ENCODE measurements at places on chromosomes 6 and 20.
A peak's percentile ranks its signal among the peaks of the same experiment; 100 is the strongest.

- H3K4me1 ChIP-seq = peaks cover 5% of the 10 kb centered on the region
- H3K4me3 ChIP-seq = no peak overlapping the region
- H3K27me3 ChIP-seq = no peaks in the 10 kb centered on the region
- H3K36me3 ChIP-seq = no peaks in the 10 kb centered on the region
- H3K27ac ChIP-seq = no peak overlapping the region
- DNase-seq = no peak
These were observed 81.6 kb upstream of the MLN start for GRCh38 chr6:33885132-33886057.

DNA sequence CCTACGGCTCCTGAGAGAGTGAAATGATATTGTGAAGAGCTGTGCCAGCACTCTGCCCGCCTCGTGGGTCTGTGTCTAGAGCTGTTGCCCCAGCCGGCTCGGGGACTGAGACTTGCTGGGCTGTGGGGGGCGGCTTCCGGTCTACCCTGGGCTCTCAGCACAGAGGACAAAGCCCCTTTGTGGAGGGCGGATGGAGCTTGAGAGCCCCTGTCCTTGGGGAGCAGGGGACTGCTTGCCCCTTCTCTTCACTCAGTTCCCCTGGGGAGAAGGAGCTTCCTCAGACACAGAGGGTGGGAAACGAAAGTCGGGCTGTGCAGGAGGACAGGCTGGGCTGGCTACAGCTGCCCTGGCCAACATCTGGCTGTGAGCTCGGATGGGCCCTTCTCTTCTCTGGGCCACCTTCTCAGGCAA lies 11.0 kb downstream of the SRC start:
- peak overlapping the region; percentile 33 for H3K27ac ChIP-seq
- no peak overlapping the region for H3K4me3 ChIP-seq
- H3K36me3 ChIP-seq = peaks cover 9% of the 10 kb centered on the region
- no peak for DNase-seq

DNA sequence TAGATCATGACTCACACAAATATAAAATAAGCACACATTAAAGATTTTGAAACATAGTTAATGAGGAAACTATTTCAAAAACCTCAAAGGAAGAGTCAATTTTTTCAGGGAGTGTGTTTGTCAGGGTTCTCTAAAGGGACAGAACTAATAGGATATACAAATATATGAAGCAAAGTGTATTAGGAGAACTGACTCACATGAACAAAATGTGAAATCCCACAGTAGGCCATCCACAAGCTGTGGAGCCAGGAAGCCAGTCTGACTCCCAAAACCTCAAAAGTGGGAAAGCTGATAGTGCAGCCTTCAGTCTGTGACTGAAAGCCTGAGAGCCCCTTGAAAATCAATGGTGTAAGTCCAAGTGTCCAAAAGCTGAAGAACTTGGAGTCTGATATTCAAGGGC lies 898.0 kb upstream of the EYS start:
- no peaks in the 10 kb centered on the region for H3K27me3 ChIP-seq
- no peak overlapping the region for H3K4me3 ChIP-seq
- no peaks in the 10 kb centered on the region for H3K36me3 ChIP-seq
- H3K27ac ChIP-seq = no peak overlapping the region

DNA sequence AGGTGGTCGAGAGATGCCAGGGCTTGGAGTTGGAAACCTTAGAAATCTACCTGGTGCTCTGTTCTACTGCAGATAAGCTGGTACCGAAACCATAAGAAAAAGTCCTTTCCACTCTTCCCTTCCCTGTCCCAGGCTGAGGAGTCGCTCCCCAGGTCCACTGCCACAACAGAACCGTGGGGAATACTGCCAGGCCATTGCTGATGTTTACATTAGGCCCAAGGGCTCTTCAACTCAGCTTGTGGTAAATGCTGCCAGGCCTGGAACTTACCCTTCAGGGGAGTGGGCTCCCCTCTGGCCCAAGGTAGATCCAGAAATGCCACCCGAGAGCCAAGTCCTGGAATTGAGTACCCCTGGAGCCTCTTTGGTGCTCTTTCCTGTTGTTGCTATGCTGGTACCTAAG lies 388.4 kb downstream of the ESR1 start:
- no peak overlapping the region for H3K27ac ChIP-seq
- H3K4me3 ChIP-seq = no peak overlapping the region
- no peak for DNase-seq
- no peaks in the 10 kb centered on the region for H3K4me1 ChIP-seq
- no peaks in the 10 kb centered on the region for H3K27me3 ChIP-seq

- peaks cover 7% of the 10 kb centered on the region for H3K4me1 ChIP-seq
- H3K27me3 ChIP-seq = no peaks in the 10 kb centered on the region
- no peak overlapping the region for H3K27ac ChIP-seq
- no peaks in the 10 kb centered on the region for H3K36me3 ChIP-seq
These were observed 7.2 kb downstream of the FOXC1 start for GRCh38 chr6:1616701-1617463.
